ENCODE measurements at places on chromosomes 1 and 21.

- DNase-seq: no peak
Measured at GRCh38 chr21:45528028-45528705, 14.1 kb downstream of the SLC19A1 start.

GRCh38 chr1:201683397-201683796, 144.5 kb downstream of the NAV1 start:
- DNase-seq: no peak

- DNase-seq: no peak
Measured at GRCh38 chr1:40955266-40955665, 24.2 kb upstream of the CTPS1 start.

GRCh38 chr1:204853436-204853835, 17.2 kb upstream of the NFASC start:
- no peak for DNase-seq

All from fibroblast of skin of left biceps (primary cell).